ENCODE measurements at places on chromosomes 1 and 21.

GRCh38 chr1:30768830-30769718 is 11.5 kb upstream of the LAPTM5 start:
- DNase-seq, result no peak

DNA sequence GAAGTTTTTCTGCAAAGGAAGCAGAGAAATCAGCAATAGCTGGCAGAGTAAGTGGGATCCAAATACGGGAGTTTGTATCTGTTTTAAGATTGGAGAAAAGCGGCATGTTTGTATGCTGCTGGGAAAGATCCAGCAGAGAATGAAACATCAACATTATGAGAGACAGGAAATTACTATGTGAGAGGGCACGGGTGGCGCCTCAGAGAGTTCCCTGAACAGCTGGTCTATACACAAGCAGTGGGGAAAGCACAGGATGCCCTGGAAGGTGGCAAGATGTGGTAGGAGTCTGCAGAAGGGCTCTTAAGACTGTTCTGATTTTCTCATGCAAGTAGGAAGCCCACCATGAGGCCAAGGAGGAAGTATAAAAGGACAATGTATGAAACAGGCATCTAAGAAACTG is 130.4 kb downstream of the RERE start:
- DNase-seq, result peak; percentile 12

DNA sequence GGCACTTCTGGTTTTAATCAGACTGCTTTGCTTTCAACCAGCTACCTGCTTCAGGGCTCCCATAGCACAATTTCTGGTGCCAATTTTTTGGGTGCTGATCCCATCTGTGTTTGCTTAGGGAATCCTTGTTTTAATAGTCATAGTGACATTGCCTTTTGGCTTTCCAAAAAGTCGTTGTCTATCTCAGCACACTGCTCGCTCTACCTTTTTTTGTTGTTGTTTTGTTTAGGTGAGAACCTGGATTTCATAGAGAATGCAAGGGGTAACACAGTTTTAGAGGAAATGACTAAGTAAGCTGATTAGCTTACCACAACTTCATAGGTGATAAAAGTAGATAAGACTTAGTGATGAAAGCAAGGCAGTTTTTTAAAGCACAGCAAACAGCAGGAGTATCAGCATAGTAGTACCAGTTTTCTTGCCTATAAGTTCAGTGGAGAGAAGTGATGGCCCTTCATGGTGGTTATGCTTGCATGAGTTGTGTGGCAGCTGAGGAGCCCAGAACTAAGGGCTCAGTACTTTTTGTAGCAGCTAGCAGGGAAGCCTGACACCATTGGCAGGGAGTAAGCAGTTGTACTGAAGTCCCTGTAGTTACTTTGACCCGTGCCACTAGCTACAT is 31.3 kb downstream of the NEK7 start:
- no peak for DNase-seq

- no peak for DNase-seq
Observed at GRCh38 chr1:162087111-162087510, 17.6 kb downstream of the NOS1AP start.

GRCh38 chr1:113247355-113247754 is 143.0 kb upstream of the MAGI3 start:
- DNase-seq, result no peak

GRCh38 chr1:204108312-204109141 is 35.6 kb downstream of the SOX13 start:
- no peak for DNase-seq

DNA sequence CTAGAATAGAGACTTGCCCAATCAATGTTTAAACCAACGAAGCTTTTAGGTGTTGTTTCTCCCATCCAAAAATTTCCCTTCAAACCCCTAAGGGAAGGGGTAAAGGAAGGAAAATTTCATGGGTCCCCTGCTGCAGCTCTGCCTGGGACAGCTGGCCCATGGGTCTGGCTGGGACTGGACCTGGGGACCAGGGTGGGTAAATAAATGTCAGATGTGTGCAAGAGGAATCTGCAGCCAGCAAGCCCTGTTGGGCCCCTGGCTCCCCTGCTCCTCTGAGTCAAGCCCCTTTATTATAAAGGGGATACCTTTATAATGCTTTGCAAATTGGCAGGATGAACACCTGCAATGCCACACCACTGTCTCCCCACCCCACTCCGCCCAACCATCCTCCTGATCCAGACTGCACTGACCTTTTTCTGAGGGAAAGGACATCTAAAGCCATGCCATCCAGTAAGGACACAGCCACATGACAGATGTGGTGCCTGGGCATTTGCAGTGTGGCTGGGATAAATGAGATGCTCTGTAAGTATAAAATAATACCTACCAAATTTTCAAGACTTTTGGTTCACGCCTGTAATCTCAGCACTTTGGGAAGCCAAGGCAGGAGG is 1.9 kb upstream of the TMEM125 start:
- no peak for DNase-seq

- DNase-seq, result no peak
Observed at GRCh38 chr1:4045397-4046010, 145.4 kb upstream of the C1orf174 start.

- no peak for DNase-seq
Observed at GRCh38 chr1:4021974-4022268, 121.8 kb upstream of the C1orf174 start.

DNA sequence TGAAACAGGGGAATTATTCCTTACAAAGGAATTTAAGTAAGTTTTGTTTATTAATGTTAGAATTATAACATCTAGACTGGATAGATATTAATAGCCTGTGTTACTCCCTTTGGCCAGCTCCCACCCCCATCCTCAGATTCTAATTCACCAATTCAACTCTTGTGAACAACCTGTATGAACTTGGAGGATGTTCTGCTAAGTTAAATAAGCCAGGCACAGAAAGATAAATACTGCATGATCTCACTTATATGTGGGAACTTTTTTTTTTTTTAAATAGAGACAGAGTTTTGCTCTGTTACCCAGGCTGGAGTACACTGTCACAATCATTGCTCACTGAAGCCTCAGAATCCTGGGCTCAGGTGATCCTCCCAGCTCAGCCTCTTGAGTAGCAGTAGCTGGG is 32.2 kb downstream of the EFCAB7 start:
- no peak for DNase-seq

- DNase-seq, result no peak
Observed at GRCh38 chr1:34409689-34410229, 233.1 kb downstream of the C1orf94 start.
